ENCODE measurements at places on chromosomes 5 and 9. TPM values are rescaled to one million over a fixed set of nuclear protein-coding genes. Genes with fewer than 3 reads are reported as not detected.

Gene FBP2
- not detected for total RNA-seq

Gene PCSK1
- 0.13 TPM for total RNA-seq

Gene RBM27
- total RNA-seq, result 17.4 TPM

Gene PKD2L2
- total RNA-seq, result not detected

Gene GPR151
- total RNA-seq, result not detected

Gene HAVCR1
- not detected for total RNA-seq

Gene COL23A1
- not detected for total RNA-seq

Gene RPS14
- 4,461 TPM for total RNA-seq

Gene CNTNAP3B
- total RNA-seq, result 5.3 TPM

Gene PCDHGC5
- total RNA-seq, result 1.1 TPM

Gene SARDH
- 6.7 TPM for total RNA-seq

Gene WASHC1
- total RNA-seq, result 3.3 TPM

Gene CD274
- 3.7 TPM for total RNA-seq
